NCI-H1694 (cell line): ENCODE measurements at places on chromosomes 12 and 14.

GRCh38 chr12:132411457-132411856 is 78.5 kb upstream of the FBRSL1 start:
- no peak for DNase-seq

DNA sequence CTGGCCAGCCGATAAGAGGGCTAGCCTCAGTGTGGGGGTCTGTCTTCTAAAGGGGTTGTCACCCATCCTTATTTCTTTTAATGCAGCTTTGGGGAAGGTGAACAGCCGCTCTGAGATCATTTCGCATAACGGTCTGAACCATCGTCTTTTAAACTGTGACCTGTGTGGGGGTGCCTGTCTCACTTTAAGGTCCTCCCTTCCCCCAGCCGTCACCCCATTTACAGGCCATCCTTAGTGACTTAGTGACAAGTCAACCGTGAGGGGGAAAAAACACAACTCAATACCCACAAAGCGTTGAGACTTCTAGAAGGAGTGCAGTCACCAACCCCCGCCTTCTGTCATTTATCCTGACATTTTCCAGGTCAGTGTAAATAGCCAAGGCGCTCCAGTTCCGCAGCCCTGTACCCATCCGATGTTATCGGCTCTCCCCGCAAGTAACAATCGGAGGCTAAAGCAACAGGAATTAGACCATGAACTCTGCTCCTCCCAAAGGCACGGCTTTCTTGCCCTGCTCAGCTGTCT is 505 bp upstream of the DENND5B start:
- DNase-seq: no peak

DNA sequence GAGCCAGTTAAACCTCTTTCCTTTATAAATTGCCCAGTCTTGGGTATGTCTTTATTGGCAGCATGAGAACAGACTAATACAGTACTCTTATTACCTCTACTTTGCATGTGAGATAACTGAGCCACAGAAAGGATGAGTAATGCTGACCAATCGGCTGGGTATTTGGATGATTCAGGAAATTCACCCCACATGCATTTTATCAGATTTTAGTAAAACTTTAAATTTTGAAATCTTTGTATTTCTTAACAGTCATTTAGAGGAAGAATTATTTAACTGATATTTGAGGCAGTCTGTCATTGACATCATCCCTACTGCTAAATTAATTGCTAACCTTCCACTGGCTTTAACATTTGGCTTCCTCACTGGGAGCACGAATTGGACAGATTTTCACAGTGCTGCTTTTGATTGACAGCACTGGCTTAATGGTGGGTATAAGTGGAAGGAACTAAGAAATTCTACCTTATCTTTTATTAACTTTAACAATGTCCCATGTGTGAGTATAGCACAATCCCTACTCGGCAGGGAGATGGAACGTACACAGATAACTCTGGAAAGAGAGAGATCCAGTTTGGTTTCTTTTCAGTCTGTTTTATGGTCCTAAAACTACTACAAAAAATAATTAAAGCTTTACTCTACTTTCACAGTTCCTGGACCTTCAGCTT is 261.0 kb downstream of the DACT1 start:
- no peak for DNase-seq

GRCh38 chr14:58060077-58060476 is 91.9 kb downstream of the ARMH4 start:
- DNase-seq: no peak

DNA sequence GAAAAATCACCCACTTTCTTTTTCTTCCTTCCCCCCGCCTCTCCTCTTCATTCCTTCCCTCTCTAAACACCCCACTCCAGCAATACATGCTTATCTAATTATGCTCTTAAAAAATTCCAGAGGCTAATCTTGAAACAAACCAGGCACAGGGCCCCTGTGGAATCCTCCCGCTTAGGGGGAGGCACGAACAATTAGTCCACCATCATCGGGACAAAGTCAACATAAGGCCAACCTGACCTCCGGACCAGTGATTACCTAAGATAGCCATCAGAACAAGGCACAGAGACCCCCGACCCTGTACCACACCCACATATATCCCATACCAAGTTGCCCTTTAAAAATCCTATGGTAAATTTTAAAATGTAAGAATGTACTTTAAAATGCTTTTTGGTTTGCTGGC is 47.1 kb downstream of the KIF21A start:
- no peak for DNase-seq

DNA sequence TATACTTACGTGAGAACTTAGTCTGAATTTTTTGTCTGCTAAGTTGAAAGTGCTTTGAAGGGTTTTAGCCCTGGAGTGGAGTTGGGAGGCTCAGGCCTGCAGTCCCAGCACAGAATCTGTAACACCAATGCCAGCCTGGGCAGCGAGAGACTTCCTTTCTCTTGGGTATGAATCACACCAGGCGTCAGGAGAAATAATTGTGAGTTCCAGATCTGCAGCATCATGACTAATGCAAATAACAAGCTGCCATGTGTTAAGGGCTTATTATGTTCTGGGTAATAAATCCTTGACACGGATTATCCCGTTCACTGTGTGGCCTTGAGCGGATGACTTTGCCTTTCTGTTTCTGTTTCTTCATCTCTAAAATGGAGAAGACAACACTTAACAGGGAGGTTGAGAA is 70.6 kb downstream of the B4GALNT3 start:
- DNase-seq: no peak

- DNase-seq: no peak
Measured at GRCh38 chr12:123478762-123479161, 20.8 kb downstream of the SNRNP35 start.

DNA sequence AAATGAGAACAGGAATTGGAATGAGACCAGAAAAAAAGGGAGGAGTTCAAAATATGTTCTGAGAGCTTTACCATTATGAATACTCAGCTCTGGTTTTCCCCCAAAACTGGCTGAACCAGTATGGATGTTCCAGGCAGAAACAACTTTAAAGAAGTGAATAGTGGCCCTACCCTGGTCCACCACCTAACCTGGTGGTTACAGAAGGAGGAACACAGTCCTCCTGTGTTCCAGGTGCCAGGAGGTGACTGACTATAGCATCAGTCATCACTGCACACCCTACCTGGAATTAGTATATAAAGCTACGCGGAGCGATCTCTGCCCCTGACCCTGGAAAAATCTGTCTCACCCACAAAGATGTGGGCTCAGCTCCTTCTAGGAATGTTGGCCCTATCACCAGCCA is at the start of gene A2ML1:
A2ML1 (plus strand) TSS at position 324 of the 400 bp plus-strand sequence; CDS start at position 355, 31 bp downstream.
- DNase-seq: no peak

DNA sequence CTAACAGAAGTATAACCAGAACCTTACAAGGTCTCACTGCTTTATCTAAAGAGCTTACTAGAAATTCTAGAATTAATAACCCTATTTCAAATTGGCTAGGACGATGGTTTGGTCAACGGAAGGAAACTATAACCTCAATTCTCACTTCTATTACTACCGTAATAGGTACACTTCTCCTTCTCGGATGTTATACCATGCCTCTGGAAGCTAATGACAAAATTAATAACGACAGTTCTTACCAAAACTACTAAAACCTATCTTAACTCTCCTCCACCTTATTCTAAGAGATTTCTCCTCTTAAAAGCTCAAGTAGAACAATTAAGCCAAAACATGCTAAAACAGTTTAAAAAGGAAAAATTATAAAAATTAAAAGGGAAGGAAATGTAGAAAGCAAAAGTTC is 23.7 kb upstream of the UBC start:
- no peak for DNase-seq

DNA sequence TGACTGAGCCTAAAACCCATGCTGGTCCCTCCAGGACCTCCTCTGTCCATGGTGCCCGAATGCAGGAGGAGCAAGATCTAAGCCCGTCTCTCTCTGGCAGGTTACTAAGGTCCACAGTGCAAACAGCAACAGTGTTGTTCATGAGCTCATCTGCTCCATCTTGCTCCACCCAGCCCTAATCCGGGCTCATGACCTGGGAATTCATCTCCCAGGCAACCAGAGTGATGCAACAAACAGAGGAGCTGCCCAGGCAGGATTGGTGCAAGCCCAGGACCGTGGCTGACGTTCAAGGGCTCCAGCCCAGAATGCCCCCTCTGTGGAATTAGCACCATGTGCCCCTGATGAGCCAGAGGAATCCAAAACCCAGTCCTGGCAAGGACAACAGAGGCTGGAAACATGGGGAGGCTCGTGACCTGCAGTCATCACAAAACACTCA is 29.9 kb downstream of the HSPB8 start:
- DNase-seq: no peak

- DNase-seq: no peak
Measured at GRCh38 chr12:93578221-93578620, 5.7 kb downstream of the SOCS2 start.

GRCh38 chr14:101980700-101981099 is 16.3 kb downstream of the DYNC1H1 start:
- no peak for DNase-seq

- no peak for DNase-seq
Measured at GRCh38 chr12:53214687-53215455, 7.8 kb upstream of the ITGB7 start.

DNA sequence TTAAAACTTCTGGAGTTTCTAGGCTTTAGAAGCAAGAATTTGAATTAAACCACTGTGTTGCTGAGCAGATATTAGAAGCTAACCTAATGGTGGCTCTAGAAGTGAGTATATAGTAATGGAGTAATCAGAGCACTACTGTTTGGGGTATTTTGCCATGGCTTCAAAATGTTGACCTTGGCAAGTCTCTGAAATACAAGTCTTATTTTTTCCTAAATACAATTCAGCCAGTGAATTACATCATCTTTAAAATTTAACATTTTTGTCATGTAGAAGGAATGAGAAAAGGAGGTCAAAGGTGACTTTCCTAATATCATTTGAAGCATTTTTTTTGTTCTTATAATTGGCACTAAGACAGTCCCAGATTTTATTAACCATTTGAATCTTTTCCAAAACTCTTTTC is 25.2 kb downstream of the PMCH start:
- no peak for DNase-seq

DNA sequence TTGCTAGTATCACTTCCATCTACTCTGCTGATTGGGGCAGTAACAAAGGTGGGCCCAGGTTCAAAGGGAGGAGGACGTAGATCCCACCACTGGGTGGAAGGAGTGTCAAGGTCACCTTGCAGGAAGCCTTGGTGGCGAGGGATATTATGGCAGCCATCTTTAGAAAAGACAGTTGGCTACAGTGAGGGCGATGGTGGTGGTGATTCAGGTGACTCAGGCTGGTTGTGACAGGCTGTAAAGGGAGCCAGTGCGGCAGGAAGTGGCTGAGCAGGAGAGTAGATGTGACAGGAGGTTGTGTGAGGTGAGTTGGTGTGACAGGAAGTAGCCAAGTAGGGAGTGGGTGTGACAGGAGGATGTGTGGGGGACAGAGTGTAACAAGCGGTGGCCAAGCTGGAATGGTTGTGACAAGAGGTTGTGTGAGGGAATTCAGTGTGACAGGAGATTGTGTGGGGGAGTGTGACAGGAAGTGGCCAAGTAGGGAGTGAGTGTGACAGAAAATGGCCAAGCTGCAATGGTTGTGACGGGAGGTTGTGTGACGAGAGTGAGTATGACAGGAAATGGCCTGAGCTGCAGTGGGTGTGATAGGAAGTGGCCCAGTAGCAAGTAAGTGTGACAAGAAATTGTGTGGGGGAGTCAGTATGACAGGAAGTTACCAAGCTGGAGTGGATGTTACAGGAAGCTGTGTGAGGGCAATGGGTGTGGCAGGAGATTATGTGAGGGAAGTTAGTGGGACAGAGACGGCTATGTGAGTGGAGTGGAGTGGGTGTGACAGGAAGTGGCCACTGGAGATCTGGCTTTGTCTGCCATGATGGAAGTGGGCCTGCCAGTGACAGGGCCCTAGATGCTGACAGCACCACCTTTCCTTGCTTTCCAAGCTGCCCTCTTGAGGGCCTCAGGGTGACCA is 136.5 kb upstream of the MYL2 start:
- no peak for DNase-seq
